CMK (cell line): ENCODE measurements at places on chromosomes 7 and 10.

GRCh38 chr7:103680161-103681144 lies 234.4 kb upstream of the SLC26A5 start:
- no peak for DNase-seq

GRCh38 chr7:12257582-12257981 lies 46.5 kb downstream of the TMEM106B start:
- no peak for DNase-seq

- DNase-seq, result no peak
These were observed 32.8 kb downstream of the SLC26A4 start for GRCh38 chr7:107693396-107693795.

DNA sequence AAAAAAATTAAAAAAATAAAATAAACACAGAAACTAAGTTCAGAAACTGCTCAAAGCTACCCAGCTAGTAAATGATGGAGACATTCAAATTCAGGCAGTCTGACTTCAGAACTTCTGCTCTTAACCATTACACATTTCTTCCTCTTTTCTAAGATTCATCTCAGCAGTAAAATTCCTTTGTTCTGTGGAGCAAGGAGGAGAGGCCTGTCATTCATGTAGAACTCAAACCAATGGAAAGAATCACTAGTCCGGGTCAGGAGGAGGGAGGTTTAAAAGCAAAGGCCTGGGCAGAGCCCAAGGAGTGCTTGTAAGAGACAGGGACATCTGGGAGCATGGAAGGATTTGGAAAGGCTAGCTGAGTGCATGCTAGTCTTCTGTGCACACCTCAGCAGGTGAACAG lies 37.9 kb upstream of the DNAJB12 start:
- no peak for DNase-seq

GRCh38 chr10:14717552-14717951 lies 57.1 kb downstream of the FAM107B start:
- DNase-seq, result no peak

DNA sequence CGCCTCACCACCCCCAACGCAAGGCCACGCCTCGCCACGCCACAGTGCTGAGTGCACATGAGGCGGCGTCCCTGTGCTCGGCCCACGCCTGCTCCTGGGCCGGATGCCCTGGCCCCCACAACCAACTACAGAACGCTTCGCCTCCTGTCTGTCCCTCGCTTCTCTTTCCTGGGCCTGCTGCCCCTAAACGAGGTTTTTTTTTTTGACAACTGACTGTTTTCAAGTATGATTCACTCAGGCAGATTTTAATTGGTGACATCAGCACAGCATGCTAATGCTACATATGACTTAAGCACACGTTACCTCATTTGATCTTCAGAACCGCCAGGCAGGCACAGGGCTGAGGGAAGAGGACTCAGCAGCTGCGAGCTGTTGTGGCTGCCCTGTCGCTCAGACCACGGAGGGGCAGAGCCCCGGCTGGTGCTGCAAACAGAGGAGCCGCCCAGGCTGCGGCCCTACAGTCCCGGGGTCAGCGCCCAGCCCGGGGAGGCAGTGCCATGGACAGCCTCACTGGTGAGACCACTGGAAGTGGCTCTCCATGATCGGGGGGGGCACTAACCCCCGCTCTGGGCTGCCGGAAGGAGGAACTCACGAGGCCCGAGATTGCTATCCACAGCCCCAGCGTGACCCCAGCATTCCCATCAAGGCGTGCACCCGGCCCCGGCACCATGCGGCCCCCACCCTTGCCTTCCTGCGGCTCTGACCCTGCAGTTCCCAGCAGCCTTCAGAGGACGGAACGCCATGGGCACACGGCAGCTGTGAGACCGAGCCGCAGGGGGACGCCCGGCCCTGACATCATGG lies 212.8 kb downstream of the MAD1L1 start:
- DNase-seq, result peak; percentile 82

DNA sequence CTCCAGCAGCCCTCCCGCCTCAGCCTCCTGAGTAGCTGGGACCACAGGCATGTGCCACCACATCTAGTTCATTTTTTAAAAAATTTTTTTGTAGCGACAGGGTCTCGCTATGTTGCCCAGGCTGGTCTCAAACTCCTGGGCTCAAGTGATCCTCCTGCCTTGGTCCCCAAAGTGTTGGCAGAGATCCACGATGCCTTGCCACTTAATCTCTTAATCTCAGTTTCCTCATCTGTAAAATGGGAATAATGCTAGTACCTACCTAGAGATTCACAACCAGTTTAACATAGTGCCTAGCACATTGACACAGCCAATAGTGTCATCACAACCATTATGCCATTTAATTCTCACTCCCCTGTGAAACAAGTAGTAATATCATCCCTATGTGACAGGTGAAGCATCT lies 4.8 kb upstream of the CPA4 start:
- no peak for DNase-seq

DNA sequence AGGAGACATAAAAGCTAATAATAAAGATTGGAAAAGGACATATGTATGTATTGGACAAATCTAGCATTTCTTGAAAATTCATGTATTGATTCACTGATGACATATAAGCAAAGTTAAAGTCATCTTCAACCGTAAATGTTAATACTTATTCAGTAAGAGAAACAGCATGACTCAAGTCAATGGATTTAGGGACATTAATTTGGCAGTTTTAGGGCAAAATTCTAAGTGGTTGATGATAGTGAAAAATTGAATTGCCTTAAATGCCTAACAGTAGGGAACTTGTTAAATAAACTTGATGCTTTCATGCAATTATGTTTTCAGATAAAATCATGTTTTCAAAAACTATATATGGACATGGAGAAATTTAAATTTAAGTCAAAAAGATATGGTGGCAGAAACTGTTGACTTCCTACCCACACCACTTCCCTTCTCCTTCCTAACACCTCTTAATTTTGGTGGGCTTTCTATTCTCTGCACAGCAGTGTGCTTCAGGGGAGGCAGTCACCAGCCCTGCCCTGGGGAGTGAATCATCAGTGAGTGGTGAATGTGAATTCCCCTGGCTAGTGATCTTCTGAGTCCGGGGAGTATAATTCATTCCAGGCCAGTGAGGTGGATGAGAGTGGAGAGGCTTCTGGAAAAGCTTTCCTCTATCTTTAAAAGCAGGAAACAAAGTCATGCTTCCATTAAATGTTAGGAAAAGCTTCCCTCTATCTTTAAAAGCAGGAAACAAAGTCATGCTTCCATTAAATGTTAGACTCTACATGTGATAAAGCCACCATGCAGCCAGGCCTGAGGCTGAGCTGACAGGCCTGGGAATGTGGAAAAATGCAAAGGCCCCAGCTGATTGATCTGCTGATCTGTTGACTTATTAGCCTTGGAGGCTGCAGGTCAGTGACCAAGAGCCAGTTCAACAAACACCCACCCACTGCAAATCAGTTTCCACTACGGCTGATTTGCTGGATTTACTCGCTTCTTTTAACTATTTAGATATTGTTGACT lies 25.2 kb upstream of the ITGB1 start:
- no peak for DNase-seq
